Activated T-helper 1 cell treated with Interleukin-2 at 50 U/mL for 16 hours (primary cell): ENCODE measurements at places on chromosomes 5 and 9.

- no peak for DNase-seq
These were observed 134.3 kb downstream of the CDH18 start for GRCh38 chr5:19853616-19854240.

- no peak for DNase-seq
These were observed 650 bp downstream of the MRRF start for GRCh38 chr9:122265149-122265915.

- DNase-seq: no peak
These were observed 2.9 kb downstream of the SEMA6A start for GRCh38 chr5:116571568-116572349.

GRCh38 chr9:81604306-81605169, 84.8 kb downstream of the TLE1 start:
- no peak for DNase-seq

GRCh38 chr5:80219391-80219790, 36.5 kb downstream of the SERINC5 start:
- no peak for DNase-seq

DNA sequence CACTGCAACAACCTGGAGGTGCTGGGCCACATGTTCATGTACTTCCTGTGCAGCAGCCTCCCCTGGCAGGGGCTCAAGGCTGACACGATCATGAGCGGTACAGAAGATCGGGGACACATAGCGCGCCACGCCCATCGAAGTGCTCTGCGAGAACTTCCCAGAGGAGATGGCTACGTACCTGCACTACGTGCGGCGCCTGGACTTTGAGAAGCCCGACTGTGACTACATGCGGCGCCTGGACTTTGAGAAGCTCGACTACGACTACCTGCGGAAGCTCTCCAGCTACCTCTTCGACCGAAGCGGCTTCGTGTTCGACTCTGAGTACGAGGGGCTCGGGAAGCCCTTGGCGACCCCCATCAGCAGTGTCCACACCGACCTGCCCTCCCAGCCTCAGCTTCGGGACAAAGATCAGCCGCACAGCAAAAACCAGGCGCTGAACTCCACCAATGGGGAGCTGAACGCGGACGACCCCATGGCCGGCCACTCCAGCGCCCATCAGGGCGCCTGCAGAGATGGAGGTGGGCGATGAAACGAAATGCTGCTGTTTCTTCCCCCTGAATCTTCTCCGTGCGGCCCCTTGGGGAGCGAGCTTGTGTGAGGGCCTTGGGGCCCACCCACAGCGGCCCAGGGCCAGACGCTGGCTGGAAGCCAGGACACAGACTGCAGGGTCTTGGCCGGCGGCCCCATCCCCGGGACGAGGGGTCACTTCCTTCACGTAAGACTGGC, 56.5 kb downstream of the JAK2 start:
- DNase-seq: no peak

- no peak for DNase-seq
These were observed 20.1 kb downstream of the C5orf58 start for GRCh38 chr5:170252720-170253350.

- no peak for DNase-seq
These were observed 737.9 kb upstream of the ZNF608 start for GRCh38 chr5:125484272-125484741.

DNA sequence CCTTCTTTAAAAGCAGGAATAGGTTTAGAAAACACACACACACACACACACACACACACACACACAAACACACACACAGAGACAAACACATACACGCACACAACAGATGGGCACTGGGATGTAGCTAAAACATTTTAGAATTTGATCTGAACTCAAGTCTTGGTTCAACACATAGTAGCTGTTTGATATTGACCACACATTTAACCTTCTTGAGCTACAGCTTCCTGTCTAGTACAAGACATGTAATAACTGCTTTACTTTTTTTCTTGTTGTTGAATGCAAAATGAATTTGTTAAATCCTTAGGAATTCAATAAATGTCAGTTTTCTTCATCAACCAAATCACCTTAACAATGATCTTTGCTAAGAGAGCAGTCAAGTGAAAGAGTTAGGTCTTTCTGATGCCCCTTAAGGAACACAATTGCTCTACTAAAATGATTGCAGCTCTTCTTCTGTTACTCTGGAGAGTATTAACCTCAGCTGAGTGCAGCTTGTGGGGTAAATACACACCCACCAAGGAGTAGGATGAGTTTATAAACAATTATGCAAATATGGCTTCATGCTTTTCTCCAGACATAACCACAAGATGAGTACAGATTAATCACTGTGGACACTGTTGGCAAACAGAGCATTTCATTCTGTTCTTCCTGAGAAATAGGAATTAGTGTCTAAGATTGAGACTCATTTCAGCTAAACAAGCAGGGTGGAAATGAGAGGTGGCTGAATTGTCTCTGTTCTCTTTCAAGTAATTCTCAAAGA, 302.9 kb upstream of the PAPPA start:
- DNase-seq: no peak

DNA sequence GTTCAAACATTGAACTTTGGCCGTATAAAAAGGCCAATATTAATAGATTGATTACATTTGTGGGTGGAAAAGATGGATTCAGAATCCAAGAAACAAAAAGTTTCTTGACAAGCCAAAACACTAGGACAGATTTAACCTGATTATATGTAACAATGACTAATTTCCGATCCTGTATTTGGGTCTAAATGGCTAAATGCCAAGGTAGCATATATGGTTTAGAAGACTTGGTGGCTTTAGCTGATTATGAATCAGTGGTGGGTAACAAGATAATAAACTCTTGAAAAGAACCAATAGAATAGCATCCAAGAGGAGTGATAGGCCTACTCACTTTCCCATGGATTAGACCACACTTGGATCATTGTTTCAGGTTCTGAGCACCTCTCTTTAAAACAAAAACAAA, 21.8 kb upstream of the ANP32B start:
- no peak for DNase-seq

DNA sequence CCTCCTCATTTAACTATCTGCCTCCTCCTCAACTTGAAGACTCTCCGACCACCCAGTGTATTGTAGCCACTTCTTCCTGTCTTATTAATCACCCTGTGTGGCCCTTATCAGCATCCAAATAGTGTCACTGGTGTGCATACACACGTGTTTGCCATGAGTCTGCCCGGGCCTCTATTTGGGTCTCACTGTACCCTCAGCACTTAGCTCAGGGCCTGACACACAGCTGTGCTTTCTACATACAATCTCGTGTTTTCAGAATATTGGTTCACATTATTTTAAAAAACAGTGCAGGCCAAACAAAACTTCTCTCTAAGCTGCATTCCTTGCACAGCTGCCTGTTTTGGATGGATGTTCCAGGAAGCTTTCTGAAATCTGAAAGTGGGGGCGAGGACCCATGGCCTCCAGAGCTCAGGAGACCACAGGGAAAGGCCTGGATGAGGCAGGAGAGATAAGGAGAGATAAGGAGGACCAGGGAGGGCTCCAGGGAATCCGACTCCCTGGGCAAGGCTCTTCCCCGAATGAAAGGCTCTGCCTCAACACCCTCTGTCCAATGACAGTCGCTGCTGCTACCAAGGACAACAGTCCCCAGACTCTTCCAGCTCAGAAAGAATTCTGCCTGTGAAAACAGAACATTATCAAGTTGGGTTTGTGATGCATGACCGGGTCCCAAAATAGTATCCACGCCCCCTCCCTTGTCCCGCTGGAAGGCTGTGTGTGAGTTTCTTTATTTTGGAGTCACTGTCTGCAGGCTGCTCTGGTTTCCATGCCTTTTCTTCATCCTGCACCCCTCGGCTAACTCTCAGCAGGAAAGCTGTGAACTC, 255.6 kb downstream of the NSG2 start:
- no peak for DNase-seq
